Activated T-cell treated with anti-CD3 and anti-CD28 coated beads for 24 hours (primary cell): ENCODE measurements at places on chromosomes 4 and X.
A peak's percentile ranks its signal among the peaks of the same experiment; 100 is the strongest.

- peak; percentile 57 for DNase-seq
These were observed 33.7 kb upstream of the STX18 start for GRCh38 chr4:4575284-4576211.

DNA sequence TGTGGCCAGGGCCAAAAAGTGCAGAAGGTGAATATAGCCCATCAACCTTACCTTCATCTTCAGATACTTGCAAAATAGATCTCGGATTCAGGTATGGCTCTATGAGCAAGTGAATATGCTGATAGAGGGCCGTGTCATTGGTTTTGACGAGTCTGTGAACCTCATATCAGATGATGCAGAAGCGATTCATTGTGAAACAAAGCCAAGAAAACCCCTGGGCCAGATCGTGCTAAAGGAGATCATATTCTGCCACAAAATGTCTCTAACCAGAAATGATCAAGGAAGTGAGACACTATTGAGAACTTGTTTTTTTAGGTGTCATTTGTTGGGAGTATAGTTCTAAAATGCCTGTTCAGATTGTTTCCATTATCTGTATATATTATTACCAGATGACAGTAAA is 48.3 kb downstream of the PDK3 start:
- DNase-seq: peak; percentile 4

DNA sequence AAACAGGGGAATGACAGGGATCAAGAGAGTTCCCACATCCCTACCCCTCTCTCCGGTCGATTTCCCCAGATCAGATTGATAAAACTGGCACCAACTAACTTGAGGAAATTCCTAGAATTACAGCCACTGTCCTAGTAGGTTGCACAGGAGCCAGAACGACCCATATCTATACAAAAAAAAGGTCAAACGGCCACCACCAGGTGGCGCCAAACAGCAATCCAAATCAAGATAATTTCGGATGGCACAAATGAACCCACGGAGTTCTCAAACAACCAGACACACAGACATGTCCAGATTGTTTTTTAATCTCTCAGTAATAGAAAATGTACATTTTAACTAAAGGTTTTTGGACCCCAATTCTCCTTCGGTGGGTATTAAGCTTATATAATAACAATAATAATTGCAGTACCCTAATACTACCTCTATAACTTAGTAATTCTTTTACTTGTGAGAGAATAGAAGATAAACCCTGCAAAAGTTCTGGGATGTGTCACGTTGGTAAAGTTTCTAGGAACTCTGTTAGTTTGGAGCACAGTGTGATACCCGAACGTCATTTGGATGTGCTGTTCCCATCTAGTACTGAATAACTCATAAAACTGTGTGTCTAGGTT is 212.6 kb downstream of the SPOCK3 start:
- peak; percentile 32 for DNase-seq

- DNase-seq: no peak
These were observed 52.2 kb downstream of the AFAP1 start for GRCh38 chr4:7887436-7887835.

- DNase-seq: no peak
These were observed 318.1 kb upstream of the CASK start for GRCh38 chrX:42241421-42241820.
